ENCODE measurements at places on chromosomes 5 and 9. TPM values are rescaled to one million over a fixed set of nuclear protein-coding genes. Genes with fewer than 3 reads are reported as not detected.

SPAG8 gene
- polyA plus RNA-seq = 0.75 TPM

CFAP77 gene
- polyA plus RNA-seq = not detected

CDX1 gene
- not detected for polyA plus RNA-seq

PROB1 gene
- polyA plus RNA-seq = 0.51 TPM

CYLC2 gene
- polyA plus RNA-seq = not detected

TSLP gene
- not detected for polyA plus RNA-seq

MLANA gene
- polyA plus RNA-seq = 0.14 TPM

TAF11L10 gene
- polyA plus RNA-seq = not detected

CCL27 gene
- 0.28 TPM for polyA plus RNA-seq

IRX1 gene
- not detected for polyA plus RNA-seq

MYOT gene
- not detected for polyA plus RNA-seq

PTGER4 gene
- polyA plus RNA-seq = 20.9 TPM

AK8 gene
- not detected for polyA plus RNA-seq

HAVCR2 gene
- 7.3 TPM for polyA plus RNA-seq

IFNA21 gene
- polyA plus RNA-seq = not detected

ROR2 gene
- not detected for polyA plus RNA-seq

STPG3 gene
- not detected for polyA plus RNA-seq

HRCT1 gene
- polyA plus RNA-seq = not detected

GABRA1 gene
- polyA plus RNA-seq = not detected

LAMC3 gene
- polyA plus RNA-seq = 1.2 TPM

LCN9 gene
- polyA plus RNA-seq = not detected

LOX gene
- polyA plus RNA-seq = not detected

IL7R gene
- polyA plus RNA-seq = 110 TPM

SPOCK1 gene
- polyA plus RNA-seq = not detected

ZNF454 gene
- not detected for polyA plus RNA-seq

GPX8 gene
- not detected for polyA plus RNA-seq

SURF2 gene
- polyA plus RNA-seq = 34.5 TPM

ZDHHC11B gene
- polyA plus RNA-seq = not detected

GALNT12 gene
- polyA plus RNA-seq = 3.1 TPM

GPR150 gene
- 0.19 TPM for polyA plus RNA-seq

PCDHB15 gene
- not detected for polyA plus RNA-seq

BTNL8 gene
- polyA plus RNA-seq = 0.16 TPM

IL9 gene
- polyA plus RNA-seq = not detected

NR2F1-AS1 gene
- not detected for polyA plus RNA-seq

CWC27 gene
- polyA plus RNA-seq = 22.4 TPM

PRSS3 gene
- not detected for polyA plus RNA-seq

PCDHGB3 gene
- polyA plus RNA-seq = not detected

LRRC70 gene
- 2.1 TPM for polyA plus RNA-seq
